ENCODE measurements at places on chromosomes 5 and 9. TPM values are rescaled to one million over a fixed set of nuclear protein-coding genes. Genes with fewer than 3 reads are reported as not detected.

NME5 gene
- 0.39 TPM for total RNA-seq

FAM151B gene
- total RNA-seq, result 3.5 TPM

CCDC152 gene
- 0.20 TPM for total RNA-seq

TGFBI gene
- total RNA-seq, result 36.1 TPM

KIF20A gene
- 78.7 TPM for total RNA-seq

NTRK2 gene
- not detected for total RNA-seq

NEURL1B gene
- total RNA-seq, result 5.3 TPM

CLIC3 gene
- not detected for total RNA-seq

CERCAM gene
- total RNA-seq, result 19.5 TPM

IFNB1 gene
- 0.13 TPM for total RNA-seq

ANKRD34B gene
- not detected for total RNA-seq

HTR1A gene
- total RNA-seq, result not detected

SPTLC1 gene
- total RNA-seq, result 81.4 TPM

MYMK gene
- total RNA-seq, result not detected

PCDHA4 gene
- not detected for total RNA-seq

TNFAIP8 gene
- total RNA-seq, result 8.8 TPM

PCDHA5 gene
- total RNA-seq, result not detected

SNCAIP gene
- total RNA-seq, result 5.7 TPM

CRHBP gene
- not detected for total RNA-seq

YIPF5 gene
- 41.2 TPM for total RNA-seq

CCNH gene
- 89.6 TPM for total RNA-seq

PHF24 gene
- total RNA-seq, result not detected

IL7R gene
- 3.8 TPM for total RNA-seq

GFPT2 gene
- 7.6 TPM for total RNA-seq

COL5A1 gene
- total RNA-seq, result 10.1 TPM

MCIDAS gene
- not detected for total RNA-seq

PCDHA1 gene
- total RNA-seq, result not detected

ECSCR gene
- 547 TPM for total RNA-seq

KCTD16 gene
- total RNA-seq, result 0.05 TPM

BTNL8 gene
- total RNA-seq, result not detected

FOXD4L6 gene
- not detected for total RNA-seq

PCDHGA5 gene
- total RNA-seq, result 0.53 TPM

NIM1K gene
- not detected for total RNA-seq

SNX24 gene
- 6.3 TPM for total RNA-seq

GRM6 gene
- total RNA-seq, result not detected

ADGRV1 gene
- total RNA-seq, result not detected

AMBP gene
- total RNA-seq, result not detected

EIF4E1B gene
- not detected for total RNA-seq

KCNV2 gene
- total RNA-seq, result not detected

SPATA31C1 gene
- not detected for total RNA-seq

OR5C1 gene
- not detected for total RNA-seq

SPATA31A3 gene
- total RNA-seq, result not detected

TMC1 gene
- total RNA-seq, result 0.13 TPM

PRR16 gene
- total RNA-seq, result not detected

SHOC1 gene
- not detected for total RNA-seq

PTAR1 gene
- total RNA-seq, result 20.9 TPM

QSOX2 gene
- 15.5 TPM for total RNA-seq

AGXT2 gene
- total RNA-seq, result not detected

PDCD1LG2 gene
- 27.8 TPM for total RNA-seq

TLR4 gene
- 147 TPM for total RNA-seq

CMYA5 gene
- total RNA-seq, result under 0.01 TPM

CD14 gene
- total RNA-seq, result 0.60 TPM

MEIKIN gene
- not detected for total RNA-seq

ST8SIA4 gene
- 2.6 TPM for total RNA-seq

CYSRT1 gene
- 0.20 TPM for total RNA-seq

Measured in mammary microvascular endothelial cell (primary cell).